Activated CD8-positive, alpha-beta memory T cell treated with anti-CD3 and anti-CD28 coated beads for 36 hours (primary cell): ENCODE measurements at places on chromosomes 3 and 15. TPM values are rescaled to one million over a fixed set of nuclear protein-coding genes. Genes with fewer than 3 reads are reported as not detected.

The ST6GAL1 gene
- total RNA-seq: 104 TPM

The FANCD2OS gene
- not detected for total RNA-seq

The C15orf62 gene
- total RNA-seq: 0.44 TPM

The COLQ gene
- 0.63 TPM for total RNA-seq

The SCAMP5 gene
- total RNA-seq: 1.2 TPM

The GOLGA8T gene
- total RNA-seq: not detected

The ARID3B gene
- 34.3 TPM for total RNA-seq

The TMED3 gene
- total RNA-seq: 55.5 TPM
